Activated T-cell treated with anti-CD3 and anti-CD28 coated beads for 1 hour (primary cell): ENCODE measurements at places on chromosomes 12 and 14.

GRCh38 chr14:75023108-75023507 lies 20.4 kb downstream of the EIF2B2 start:
- no peak for DNase-seq

- DNase-seq: no peak
These were observed 6.9 kb upstream of the AQP2 start for GRCh38 chr12:49943625-49943960.

- DNase-seq: no peak
These were observed 281.1 kb downstream of the NRXN3 start for GRCh38 chr14:78451319-78451695.

- DNase-seq: no peak
These were observed 2.1 kb downstream of the CATSPERB start for GRCh38 chr14:91729756-91730155.

- DNase-seq: no peak
These were observed 203.1 kb downstream of the EGLN3 start for GRCh38 chr14:33747749-33748148.
